ENCODE measurements at places on chromosomes 4 and X. TPM values are rescaled to one million over a fixed set of nuclear protein-coding genes. Genes with fewer than 3 reads are reported as not detected.

RBM46 gene
- total RNA-seq: not detected

CXCL6 gene
- total RNA-seq: 0.37 TPM

RPGR gene
- total RNA-seq: 49.6 TPM

STATH gene
- total RNA-seq: not detected

GPR78 gene
- not detected for total RNA-seq

VCX gene
- not detected for total RNA-seq

SPIN3 gene
- total RNA-seq: 5.8 TPM

PAK3 gene
- 2.6 TPM for total RNA-seq

AKAP4 gene
- not detected for total RNA-seq

PCDH18 gene
- total RNA-seq: 1.7 TPM
